HepG2 (cell line): ENCODE measurements at places on chromosomes 6 and 20.

- no peak for DNase-seq
Measured at GRCh38 chr6:44701637-44702101, 314.2 kb downstream of the CDC5L start.

- DNase-seq: no peak
Measured at GRCh38 chr6:119890470-119890869, 540.9 kb upstream of the MAN1A1 start.

GRCh38 chr6:134575221-134575620 is 257.3 kb upstream of the SGK1 start:
- no peak for DNase-seq

GRCh38 chr20:15496501-15497039 is 1076.7 kb downstream of the KIF16B start:
- no peak for DNase-seq

DNA sequence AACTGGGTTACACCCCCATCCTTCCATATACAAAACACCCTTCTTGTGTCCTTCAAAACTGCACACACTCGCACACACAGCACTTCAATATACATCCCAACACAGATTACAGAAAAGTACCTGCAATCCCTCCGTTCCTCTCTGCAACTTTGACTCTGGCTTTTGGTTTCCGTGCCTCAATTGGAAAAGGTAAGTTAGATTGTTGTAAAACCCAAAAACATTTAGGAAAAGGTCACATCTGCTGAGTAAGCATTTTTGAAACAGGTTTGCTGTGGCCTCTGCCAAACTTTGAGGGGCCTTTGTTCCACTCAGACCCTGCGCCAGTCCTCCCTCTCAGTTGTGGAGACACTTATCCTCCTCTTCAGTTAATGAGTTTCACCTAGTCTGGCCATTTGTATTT is 4.2 kb downstream of the NKX2-4 start:
- DNase-seq: no peak

DNA sequence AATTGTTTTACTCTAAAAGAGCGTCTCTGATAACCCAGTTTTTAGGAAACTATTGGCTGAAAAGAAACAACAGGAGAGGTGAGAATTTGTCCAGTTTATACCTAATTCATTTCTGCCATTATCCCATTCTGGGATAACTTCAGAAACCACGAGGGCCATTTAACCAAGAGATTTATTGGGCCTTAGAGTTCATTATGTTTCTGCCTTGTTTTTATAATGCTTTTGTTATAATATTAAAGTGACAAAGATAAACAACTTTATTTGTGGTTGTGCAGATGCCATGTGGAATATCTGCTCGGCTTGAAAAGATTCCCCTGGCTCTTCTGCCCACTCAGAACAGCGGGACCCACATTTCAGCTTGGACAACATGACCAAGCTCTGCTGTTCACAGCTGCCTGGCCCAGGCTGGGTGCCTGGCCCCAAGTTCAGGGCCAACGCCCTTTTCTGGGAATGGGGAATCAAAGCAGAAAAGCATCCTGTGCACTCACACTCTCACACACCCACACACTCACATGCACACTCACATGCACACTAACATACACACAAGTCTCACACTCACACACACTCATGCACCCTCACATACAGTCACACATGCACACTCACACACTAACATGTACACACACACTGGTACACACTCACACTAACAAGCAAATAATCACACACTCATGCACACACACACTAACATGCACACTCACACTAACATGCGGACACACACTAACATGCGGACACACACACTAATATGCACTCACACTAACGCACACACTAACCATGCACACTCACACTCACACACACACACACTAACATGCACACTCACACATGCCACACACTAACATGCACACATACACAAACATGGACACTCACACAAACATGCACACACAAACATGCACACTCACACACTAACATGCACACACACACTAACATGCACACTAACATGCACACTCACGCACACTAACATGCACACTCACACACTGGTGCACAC is 86.7 kb upstream of the NEDD9 start:
- DNase-seq: no peak

DNA sequence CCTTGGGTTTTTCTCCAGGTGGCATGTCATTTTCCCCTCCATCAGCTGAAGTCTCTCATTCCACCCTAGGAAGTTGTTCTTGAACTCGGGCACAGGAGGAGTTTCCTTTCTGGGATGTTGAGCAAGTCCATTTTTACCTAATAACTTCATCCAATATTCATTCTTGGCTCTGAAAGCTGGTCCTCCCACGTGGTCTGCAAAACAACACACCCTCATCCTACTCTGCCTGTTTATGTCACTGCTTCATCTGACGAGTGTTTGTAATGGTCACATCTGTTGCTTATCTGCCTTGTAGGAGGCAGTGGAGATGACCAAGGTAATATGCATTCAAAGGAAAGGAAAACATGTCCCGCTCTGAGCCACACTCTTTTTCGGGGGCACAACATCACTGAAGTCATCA is 41.7 kb upstream of the AIG1 start:
- no peak for DNase-seq

DNA sequence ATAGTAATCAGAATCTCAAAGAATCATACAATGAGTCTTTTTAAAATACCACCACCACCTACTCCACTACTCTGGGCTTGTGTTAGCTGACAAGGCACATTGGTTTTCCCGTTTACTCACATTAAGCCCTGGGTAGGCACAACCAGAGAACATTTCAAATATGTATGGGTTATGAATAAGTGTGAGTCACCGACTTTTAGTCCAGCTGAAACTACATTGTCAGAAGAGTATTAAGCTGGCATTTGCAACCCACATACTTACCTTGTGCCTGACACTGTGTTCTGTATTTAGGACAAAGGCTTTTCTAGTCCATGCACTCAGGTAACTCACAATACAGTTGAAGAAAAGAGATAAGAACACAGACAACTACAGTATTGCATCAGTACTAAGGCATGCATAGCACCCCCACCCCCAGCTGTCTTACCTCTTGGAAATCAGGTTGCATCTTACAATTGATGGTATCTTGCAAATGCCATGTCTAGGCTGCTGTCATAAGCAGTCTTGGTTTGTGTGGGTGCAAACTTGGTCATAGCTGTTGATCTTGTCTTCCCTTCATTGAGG is 40.3 kb upstream of the AHI1 start:
- no peak for DNase-seq
